Germinal center (tissue), 1 donor: ENCODE measurements at places on chromosomes 2 and 18.

GRCh38 chr18:11909591-11910026 is 1.5 kb upstream of the MPPE1 start:
- DNase-seq: no peak

- DNase-seq: no peak
Observed at GRCh38 chr18:35030277-35030989, 10.8 kb upstream of the MAPRE2 start.

- DNase-seq: no peak
Observed at GRCh38 chr2:82667491-82667890, 1791.6 kb downstream of the SUCLG1 start.

DNA sequence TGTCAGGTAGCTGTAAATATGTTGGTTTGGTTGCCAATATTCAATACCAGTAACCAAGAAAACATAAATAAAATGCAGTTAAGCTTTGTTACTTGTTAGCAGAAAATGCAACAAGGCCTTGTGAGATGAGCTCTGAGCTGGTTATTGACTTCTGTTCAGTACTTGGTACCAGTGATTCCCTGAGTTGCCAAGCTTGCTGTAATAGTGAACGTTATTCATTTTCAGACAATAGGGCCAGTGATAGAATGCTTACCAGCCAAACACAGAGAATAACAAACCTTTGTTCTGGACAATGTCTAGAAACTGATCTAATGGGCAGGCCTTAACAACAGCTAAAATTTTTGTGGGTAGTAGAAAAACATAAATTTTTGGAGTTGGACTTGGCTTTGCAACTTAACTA is 29.5 kb downstream of the RASGRP3 start:
- DNase-seq: no peak

GRCh38 chr2:236919209-236919608 is 166.5 kb upstream of the COPS8 start:
- no peak for DNase-seq

GRCh38 chr2:191499874-191500565 is 177.9 kb upstream of the NABP1 start:
- no peak for DNase-seq

GRCh38 chr2:20467789-20468548 is 21.1 kb downstream of the RHOB start:
- DNase-seq: no peak

GRCh38 chr2:219001100-219001576 is 7.9 kb upstream of the CRYBA2 start:
- DNase-seq: no peak

GRCh38 chr18:9913526-9914333 is at the start of gene VAPA:
Gene VAPA (plus strand): TSS chr18:9914016. CDS start chr18:9914257, 241 bp downstream.
- DNase-seq: peak; percentile 97

- DNase-seq: no peak
Observed at GRCh38 chr18:13377496-13377895, 158.9 kb downstream of the LDLRAD4 start.

- DNase-seq: no peak
Observed at GRCh38 chr2:107591561-107592279, 235.0 kb upstream of the RGPD4 start.

DNA sequence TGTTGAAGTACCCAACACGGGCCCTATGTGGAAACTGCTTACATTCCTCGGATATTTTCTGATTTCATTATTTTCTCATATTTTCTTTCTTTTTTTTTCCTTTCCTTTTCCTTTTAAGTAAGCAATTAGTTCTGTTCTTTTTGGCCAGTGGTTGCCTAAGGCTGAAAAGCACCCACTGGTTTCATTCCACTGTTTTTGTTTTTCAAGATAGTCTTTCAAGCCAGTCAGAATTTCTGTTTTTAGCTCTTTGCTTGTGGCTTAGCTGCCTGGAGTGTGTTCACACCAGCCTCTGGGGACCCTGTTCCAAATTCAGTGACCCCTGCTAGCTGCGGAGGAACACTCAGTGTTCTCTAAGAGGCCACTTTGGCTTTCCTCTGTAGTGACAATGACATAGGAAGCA is 73.6 kb downstream of the NRP2 start:
- no peak for DNase-seq

DNA sequence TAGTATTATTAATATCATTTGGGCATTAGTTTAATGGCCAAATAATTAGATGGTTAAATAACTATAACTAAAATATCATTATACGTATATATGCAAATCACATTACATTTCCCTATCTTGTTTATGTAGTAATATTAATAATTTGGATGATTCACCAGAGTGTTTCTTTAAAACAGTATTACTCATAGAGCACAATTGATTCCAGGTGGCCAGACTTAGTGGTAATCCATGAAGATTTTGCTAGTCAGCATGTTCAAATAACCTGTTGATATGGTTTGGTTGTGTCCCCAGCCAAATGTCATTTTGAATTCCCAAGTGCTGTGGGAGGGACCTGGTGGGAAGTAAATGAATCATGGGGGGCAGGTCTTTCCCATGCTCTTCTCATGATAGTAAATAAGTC is 782.3 kb downstream of the LRP1B start:
- no peak for DNase-seq

DNA sequence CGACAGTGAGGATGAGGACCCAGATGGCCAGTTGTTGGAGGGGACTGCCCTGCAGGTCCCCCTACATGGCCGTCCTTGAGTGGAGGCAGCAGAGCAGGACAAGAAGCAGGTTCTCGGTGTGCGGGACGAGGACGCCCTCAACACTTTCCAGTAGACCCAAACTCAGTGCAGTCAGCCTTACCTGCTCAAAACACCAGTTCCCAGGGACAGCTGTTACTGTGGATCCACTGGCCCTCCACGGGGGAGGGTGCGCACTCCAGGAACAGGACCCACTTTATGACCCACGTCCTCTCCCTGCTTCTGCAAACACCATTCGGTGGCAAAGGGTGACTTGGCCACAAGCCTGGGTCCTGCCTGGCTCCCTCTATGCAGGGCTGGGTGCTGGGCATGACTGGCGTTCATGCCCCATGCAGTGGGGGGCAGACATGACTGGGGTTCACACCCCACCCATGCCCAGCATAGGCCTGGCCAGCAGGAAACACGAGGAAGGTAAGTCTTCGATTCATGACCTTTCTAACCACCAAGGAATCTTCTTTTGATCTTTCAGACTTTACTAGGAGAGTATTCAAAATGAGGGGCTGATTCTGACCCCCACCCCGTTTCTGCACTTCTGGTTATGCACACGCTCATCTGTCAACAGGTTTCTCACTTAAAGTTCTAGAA is 233.7 kb downstream of the HDAC4 start:
- DNase-seq: no peak

GRCh38 chr18:69674292-69674877 is 273.3 kb downstream of the CD226 start:
- no peak for DNase-seq

DNA sequence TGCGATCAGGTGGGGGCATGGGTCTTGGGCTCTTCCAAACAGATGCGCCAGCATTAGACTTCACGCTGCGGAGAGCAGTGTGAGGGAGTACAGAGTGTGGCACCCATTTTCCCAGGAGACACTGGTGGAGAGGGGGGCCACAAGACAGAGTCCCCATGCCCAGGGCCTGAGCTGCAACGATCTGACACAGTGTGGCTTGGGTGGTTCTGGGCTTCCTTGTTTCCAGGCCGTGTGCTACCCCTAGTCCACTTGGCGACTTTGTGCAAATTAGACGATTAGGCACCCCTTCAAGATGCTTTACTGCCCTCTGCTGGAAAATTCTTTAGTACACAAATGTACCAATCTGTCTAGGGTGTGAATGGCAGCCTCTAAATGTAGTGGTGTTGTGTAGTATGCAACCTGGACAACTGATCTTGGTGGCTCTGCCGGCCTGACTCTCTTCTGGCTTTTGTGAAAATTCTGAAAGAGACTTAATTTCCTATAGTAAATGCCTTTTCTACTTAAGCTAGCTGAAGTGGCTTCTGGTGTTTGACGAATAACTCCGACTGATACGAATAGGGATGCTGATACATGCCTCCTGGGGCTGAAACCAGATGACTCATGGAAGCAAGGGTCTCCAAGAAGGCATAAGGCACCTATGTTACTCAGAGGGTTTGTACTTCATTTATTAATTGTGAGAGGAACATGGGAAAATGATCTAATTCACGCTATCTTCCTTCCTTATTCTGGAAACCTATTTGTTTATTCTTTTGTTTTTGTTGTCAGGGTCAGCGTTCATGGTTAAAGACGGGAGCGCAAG is 92.3 kb upstream of the SMAD2 start:
- DNase-seq: peak; percentile 62

- no peak for DNase-seq
Observed at GRCh38 chr2:172822585-172822984, 86.9 kb downstream of the RAPGEF4 start.

DNA sequence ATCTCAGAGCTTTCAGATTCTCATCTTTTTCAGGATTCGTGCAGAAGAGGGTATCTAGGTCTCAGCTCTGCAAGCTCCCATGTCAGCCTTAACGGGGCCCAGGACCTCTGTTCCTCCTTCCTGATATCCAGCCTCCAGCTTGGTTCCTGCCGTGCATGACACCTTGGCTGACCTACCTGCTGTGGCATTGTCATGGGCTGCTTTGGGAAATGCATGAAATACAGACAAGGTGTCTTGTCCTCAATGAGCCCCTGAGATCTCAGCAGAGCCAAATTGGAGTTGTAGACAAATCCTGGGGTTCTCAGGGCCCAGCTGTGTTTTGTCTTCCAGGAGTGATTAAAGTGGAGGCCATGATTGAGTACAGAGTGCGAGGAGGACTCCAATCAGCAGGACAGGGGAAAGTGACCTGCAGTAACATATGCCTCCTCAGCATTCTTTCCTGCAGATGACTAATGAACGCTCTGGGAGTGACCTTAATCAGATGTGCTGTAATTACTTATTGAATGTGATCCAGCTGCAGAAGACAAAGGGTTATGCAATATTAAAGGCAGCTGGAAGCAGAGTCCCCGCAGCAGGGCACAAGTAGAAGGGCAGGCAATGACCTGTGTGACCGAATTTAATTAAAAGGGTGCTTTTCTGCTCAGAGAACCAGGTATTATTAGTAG is 141.1 kb downstream of the CCBE1 start:
- no peak for DNase-seq

DNA sequence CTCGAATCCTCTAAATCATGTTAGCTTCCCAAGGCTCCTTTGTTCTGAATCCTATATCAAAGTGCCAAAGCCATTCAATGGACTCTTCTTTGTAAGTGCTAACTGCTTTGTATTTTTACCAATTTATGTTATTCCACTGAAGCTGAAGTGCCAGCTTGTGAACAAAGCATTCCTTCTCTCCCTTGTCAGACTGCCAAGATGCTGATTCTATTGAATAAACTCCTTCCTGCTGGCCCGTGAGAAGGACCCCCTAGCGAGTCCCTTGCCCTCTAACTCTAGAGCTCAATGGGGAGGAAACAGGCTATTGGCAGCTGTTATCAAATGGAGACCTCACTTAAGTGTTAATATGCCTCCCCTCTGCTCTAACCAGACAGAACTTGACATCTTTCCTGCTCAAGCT is 1097.9 kb upstream of the CNTNAP5 start:
- no peak for DNase-seq

DNA sequence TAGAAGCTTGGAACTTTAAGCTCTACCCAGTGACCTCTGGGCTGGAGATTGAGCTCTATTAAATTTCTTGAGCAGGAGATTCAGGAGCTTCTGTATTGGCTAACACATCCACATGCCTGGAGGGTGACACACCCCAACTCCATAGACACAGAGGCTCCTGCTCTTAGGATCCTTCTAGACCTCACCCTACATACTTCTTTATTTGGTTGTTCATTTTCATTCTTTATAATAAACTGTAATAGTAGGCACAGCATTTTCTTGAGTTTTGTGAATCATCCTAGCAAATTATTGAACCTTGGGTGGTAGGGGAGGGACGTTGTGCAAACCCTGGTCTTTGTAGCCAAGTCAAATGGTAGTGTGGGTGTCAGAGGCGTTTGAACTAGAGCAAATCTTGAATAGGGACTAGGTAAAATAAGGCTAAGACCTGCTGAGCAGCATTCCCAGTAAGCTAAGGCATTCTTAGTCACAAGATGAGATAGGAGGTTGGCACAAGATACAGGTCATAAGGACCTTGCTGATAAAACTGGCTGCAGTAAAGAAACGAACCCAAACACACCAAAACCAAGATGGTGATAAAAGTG is 323.8 kb upstream of the GALNT5 start:
- no peak for DNase-seq

DNA sequence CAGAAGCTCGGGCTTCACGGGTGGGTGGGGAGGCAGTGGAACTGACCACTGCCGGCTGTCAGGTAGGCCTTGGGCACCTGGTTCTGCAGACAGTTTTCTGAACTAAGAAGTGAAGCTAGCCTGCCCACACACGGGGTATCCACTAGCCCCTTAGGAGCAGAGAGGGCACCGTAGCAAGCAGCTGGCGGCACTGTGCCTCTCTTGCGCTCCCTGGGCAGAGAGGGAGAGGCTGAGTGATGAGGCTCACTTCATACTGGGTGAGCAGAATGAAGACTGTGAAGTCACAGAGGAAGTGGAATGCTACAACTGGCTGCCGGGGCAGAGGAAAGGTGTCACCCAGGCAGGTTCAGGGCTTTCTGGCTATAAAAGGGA is 753 bp downstream of the ITPRIPL1 start:
- DNase-seq: peak; percentile 43

DNA sequence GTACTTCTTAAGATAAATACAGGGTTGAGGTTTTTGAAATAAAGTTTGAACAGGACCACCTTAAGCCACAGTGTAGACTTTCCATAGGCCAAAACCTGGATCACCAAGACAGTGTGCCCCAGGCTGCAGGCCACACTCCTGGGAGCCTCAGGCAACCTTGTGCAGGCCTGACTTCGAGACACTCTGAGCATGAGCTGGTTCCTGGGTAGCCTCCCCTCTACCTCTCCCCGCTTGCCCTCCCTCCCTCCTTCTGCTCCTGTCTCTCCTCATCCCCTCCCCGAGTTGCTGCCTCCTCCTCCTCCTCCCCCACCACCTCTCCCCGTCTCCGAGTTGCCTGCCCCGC is 10.6 kb upstream of the PROC start:
- DNase-seq: no peak

GRCh38 chr2:85768713-85769112 is 14.9 kb downstream of the ATOH8 start:
- DNase-seq: no peak

GRCh38 chr18:79944126-79944731 is 7.2 kb downstream of the SLC66A2 start:
- DNase-seq: no peak

- DNase-seq: no peak
Observed at GRCh38 chr18:24002479-24002878, 12.1 kb upstream of the TTC39C start.

DNA sequence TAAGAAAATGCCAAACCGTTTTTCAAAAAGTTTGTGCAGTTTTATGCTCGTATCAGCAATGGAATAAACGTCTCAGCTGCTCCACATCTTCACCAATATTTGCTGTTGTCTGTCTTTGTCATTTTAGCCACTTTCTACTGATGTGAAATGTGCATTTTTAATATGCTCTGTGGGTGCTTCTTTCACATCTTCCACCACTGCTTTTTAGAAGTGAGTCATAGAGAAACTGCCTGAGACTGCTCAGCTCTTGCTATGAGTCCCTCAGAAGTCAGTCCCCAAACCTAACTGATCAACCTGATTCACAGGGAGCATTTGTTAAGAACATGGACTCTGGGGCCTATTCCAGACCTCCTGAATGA is 41.0 kb upstream of the EPC2 start:
- no peak for DNase-seq

DNA sequence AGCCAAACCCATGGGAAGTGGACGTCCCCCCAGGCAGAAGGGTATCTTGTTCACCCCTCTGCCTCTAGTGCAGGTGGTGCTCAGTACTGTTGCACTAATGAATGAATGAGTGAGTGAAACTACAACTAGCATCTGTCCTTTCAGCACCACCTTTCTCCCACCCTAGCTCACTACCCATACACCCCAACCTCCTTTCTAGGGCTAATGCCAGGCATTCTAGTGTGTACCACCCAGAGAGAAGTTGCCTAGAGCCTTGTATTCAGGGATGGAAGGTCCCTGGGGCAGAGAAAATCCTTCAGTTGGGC is 22.5 kb downstream of the CCT7 start:
- no peak for DNase-seq
